Activated CD4-positive, alpha-beta T cell treated with anti-CD3 and anti-CD28 coated beads, Interleukin-2, amount 50 U/mL, for 16 hours (primary cell): ENCODE measurements at places on chromosomes 7 and 10.

- DNase-seq, result peak; percentile 28
These were observed 19.8 kb downstream of the KBTBD2 start for GRCh38 chr7:32871624-32872371.

DNA sequence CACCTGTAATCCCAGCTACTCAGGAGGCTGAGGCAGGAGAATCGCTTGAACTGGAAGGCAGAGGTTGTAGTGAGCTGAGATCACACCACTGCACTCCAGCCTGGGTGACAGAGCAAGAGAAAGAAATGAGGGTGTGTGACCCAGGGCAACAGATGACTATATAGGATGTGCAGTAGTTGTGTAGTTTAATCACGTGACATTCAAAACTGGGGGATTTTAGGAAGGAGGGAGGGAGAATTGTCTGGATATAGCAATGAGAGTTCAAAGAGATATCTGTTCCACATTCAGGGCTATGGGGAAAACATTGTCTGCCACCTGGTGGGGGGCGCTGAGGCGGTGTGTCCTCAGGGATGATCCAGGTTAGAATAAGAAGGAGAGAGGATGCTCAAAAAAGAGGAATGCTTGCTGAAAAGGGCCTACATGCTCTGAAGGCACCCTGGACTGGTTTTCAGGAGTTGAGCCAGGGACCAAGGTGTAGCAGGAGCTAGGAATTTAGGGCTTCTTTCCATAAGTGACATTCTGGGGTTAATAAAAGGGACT lies 7.8 kb upstream of the ZYX start:
- no peak for DNase-seq

DNA sequence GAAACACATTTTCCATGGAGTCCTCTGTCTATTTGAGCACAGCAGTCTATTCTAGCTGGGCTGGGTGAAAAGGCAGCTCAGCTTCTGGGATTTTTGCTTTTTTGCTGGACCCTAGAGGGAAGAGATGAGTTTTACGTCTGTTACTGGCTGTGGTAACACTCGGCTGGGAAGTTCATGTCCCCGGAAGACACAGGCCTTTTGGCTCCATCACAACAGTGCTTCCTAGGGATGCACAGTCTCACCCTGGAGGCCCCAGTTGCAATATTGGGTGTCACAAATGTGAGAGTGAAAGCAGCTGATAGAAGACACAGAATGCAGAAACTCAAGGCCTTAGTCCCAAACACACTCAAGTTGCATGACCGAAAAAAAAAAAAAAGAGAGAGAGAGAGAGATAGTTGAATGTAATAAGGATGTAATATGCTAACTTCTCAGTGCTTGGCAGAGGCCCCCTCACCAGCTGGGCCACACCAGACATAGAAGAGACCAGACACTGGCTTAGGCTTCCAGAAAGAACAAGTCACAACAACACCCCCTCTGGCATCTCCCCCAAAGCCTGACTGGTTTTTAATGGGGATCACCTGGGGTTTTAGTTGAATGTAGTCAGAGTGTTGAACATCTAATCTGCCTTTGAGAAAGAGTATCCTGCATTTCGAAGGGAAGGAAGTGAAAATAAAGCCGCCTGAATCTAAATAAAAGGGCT lies 545.4 kb upstream of the FZD8 start:
- DNase-seq, result no peak

GRCh38 chr10:53006663-53007526 lies 234.3 kb upstream of the MBL2 start:
- no peak for DNase-seq

DNA sequence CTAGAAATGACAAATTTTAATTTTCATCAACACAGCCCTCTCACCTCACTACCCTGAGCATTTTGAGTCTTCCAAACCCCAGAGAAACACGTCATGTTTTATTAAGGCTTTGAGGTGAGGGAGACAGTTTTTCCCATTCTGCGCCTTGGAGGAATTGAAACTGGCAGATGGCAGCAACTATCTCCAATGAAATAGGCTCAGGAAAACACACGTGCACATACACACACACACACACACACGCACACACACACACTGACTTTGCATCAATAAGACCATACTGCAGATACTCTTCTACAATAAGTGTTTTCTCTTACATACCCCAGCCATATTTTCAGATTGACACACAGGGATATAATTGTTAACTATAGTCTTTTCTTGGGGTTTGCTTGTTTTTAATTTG lies 3.2 kb upstream of the SFTPA2 start:
- DNase-seq, result no peak

DNA sequence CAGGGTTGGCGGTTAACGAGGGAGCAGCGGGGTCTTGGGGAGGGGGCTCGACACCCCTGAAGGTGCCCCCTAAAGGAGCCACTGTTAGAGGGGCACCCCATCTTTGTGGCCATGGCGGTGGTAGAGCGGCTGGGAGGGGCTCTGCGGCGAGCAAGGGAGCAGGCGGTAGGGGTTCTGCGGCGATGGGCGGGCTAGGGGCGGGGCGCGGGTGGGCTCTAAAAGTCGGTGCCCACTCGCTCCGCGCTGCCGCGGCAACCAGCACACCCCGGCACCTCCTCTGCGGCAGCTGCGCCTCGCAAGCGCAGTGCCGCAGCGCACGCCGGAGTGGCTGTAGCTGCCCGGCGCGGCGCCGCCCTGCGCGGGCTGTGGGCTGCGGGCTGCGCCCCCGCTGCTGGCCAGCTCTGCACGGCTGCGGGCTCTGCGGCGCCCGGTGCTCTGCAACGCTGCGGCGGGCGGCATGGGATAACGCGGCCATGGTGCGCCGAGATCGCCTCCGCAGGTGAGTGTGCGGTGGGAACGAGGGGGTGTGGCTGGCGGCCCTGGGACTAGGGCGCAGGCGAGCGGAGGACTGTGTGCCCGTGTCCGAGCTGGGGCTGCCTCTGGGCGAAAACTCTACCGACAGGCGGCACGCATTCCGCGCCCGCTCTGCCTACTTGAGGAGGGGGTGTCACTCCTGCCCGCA lies at the start of gene MEST:
Gene MEST (plus strand): TSS at position 245 of the 682 bp plus-strand sequence. CDS start 229 bp downstream, at position 474.
- DNase-seq, result no peak

GRCh38 chr10:101726115-101726387 lies 31.1 kb upstream of the FBXW4 start:
- no peak for DNase-seq

DNA sequence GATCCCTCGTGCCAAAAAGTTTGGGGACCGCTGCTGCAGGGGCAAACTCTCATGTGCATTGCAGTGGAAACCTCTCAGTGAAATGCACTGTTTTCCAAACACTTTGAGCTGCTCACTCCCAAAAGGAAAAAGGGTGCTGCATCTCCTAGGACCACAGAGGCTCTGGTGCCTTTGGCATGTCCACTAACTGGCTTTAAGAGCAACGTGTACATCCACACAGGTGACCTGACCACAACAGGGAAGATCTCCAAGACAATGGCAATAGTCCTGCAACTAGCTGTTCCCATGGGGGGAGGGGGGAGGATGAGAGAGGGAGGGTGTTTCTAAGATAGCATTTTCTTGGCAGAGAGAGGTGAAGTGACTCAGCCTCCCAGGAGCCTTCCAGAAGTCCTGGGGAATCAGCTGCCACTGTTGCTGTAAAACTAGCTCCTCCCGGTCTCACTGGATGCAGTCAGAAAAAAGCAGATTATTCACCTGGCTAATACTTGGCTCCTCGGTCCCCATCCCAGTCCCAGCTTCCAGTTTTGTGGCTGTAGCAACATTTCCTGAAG lies 181.7 kb downstream of the HECW1 start:
- no peak for DNase-seq

- no peak for DNase-seq
These were observed 14.3 kb upstream of the ZNF467 start for GRCh38 chr7:149787428-149788299.

GRCh38 chr7:85292908-85293576 lies 106.2 kb upstream of the SEMA3D start:
- DNase-seq, result no peak

DNA sequence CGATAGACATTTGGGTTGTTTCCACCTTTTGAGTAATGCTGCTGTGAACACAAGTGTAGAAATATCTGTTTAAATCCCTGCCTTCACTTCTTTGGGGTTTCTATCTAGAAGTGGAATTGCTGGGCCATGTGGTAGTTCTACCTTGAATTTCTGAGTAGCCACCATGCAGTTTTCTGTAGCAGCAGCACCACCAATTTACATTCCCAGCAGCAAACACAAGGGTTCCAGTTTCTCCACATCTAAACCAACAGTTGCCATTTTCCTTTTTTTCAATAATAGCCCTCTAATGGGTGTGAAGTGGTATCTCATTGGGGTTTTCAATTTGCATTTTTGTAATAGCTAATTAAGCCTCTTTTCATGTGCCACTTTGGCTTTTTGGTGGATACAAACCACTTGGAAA lies 209.8 kb downstream of the CCDC3 start:
- DNase-seq, result no peak

- no peak for DNase-seq
These were observed 23.6 kb downstream of the RBM20 start for GRCh38 chr10:110667620-110668343.

- no peak for DNase-seq
These were observed 1.6 kb downstream of the SMC3 start for GRCh38 chr10:110569122-110569521.

DNA sequence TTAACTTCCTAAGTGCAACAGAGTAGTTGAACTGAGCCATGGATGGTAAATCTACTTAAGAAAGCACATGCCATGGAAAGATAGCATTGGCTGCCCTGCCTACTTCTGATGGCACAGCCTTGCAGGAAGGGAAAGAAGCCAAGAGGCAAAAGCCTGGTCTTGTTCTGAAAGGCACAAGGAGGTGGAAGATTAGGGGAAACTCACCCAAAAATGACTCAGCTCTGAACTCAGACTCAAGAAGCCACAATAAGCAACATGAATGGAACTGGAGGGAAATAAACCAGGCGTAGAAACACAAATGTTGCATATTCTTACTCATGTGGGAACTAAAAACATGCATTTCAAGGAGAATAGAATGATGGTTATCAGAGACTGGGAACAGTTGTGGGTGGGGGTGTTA lies 20.8 kb upstream of the ALOX5 start:
- peak; percentile 41 for DNase-seq

DNA sequence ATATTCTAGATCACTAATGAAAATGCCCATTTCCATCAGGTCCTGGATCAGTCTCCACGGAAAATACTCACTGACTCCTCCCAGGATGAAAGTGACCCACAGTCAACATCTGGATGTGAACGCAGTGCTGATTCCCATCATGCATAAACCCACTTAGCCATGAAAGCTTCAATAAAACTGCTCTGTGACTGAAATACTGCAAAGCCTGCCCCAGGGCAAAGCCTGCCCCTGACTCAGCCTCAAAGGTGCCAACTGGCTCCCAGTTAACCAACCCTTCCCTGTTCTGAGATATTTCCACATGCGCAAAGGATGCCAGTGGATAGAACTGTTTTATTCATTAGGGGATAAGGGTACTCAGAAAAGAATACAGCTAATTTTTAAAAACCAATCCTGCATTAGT lies 24.0 kb downstream of the OSBPL3 start:
- DNase-seq, result no peak

DNA sequence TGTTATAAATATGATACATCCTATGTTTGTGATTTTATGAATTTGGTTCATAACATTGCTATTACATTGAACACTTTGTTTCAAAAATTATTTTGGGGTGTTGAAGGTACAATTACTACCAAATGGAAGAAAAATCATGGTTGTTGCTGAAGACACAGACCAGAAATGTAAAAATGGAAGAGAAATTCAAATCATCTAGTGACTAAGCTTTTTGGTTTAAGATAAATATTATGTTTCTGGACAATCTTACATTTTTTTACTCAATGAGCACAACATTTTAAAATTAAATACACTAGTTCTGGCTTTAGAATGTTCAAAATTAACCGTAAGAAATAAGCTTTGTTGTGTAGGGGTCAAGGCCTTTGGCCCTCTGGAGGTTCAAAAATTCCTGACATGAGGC lies 82.7 kb downstream of the GNAT3 start:
- DNase-seq, result no peak

GRCh38 chr7:23378996-23379395 lies 79.9 kb downstream of the MALSU1 start:
- no peak for DNase-seq

GRCh38 chr10:68007356-68007755 lies 67.7 kb downstream of the HERC4 start:
- DNase-seq, result no peak

GRCh38 chr7:102300643-102301221 lies 14.1 kb downstream of the SH2B2 start:
- no peak for DNase-seq

- no peak for DNase-seq
These were observed 117.9 kb downstream of the ITGA8 start for GRCh38 chr10:15601819-15602218.

DNA sequence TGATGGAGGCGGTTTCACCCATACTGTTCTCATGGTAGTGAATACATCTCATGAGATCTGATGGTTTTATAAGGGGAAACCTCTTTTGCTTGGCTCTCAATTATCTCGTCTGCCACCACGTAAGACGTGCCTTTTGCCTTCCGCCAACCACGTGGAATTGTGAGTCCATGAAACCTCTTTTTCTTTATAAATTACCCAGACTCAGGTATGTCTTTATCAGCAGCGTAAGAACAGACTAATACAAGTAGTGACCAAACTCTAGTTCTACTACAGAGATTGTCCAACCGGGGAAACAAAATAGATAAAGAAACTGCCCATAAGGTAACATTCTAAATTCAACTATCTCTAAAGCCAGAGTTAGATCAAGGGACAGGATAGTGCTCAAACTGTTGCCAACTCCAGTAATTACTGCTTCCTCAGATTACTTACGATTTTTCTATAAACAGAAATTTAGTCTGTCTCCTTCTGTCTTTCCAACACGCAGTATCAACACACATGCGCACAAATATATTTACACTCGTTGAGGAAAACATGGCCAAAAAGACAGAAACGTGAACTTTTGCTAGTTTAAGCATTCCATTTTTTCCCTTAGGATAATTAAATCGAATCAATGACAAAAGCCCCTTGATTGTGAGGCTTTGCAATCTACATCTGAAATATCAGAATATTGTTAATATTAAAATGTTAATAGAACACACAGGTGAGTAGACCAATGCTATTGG lies 36.9 kb downstream of the CREB3L2 start:
- DNase-seq, result no peak

GRCh38 chr7:82985144-82985802 lies 177.4 kb downstream of the PCLO start:
- no peak for DNase-seq

GRCh38 chr10:124403548-124403947 lies 15.2 kb downstream of the OAT start:
- DNase-seq, result peak; percentile 76
